HFF-Myc (cell line): ENCODE measurements at places on chromosomes 16 and 17.

GRCh38 chr17:71331754-71332325, 789.0 kb upstream of the SOX9 start:
- no peak for DNase-seq

- no peak for DNase-seq
Observed at GRCh38 chr17:38585056-38585917, 20.5 kb downstream of the SRCIN1 start.

DNA sequence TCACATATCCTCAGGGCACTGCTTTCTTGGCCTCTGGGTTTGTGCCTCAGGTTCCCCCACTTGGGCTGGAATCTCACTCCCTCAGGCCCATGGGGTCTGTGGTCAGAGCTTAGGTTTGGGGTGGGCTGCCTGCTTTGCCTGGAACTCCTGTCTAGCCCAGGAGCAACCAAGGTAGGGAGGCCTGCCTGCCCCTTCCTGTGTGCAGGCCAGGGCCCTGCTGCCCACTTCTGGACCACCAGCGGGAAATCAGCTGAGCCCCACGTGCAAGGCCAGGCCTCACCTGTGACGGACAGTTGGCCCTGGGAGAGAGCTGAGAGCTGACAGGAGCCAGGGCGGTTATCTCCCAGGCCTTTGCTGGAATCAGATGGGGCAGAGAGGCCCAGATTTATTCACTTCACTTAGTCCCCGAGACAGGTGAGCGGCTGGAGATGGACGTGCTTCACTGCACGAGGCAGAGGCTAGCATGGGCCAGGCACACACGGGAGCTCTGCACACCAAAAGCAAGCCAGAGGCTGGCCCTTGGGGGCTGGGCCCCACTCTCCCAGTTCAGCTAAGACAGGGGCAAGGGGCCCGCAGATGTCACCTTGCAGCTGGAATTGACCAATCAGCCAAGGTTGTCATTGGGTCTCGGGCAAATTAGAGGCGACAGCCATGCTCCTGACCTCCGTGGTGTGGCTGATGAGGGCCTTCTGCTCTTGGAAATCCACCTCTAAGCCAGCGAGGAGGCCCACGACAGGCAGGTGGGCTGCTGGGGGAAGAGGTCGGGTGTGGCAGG, 49.9 kb upstream of the DOC2B start:
- DNase-seq, result no peak

DNA sequence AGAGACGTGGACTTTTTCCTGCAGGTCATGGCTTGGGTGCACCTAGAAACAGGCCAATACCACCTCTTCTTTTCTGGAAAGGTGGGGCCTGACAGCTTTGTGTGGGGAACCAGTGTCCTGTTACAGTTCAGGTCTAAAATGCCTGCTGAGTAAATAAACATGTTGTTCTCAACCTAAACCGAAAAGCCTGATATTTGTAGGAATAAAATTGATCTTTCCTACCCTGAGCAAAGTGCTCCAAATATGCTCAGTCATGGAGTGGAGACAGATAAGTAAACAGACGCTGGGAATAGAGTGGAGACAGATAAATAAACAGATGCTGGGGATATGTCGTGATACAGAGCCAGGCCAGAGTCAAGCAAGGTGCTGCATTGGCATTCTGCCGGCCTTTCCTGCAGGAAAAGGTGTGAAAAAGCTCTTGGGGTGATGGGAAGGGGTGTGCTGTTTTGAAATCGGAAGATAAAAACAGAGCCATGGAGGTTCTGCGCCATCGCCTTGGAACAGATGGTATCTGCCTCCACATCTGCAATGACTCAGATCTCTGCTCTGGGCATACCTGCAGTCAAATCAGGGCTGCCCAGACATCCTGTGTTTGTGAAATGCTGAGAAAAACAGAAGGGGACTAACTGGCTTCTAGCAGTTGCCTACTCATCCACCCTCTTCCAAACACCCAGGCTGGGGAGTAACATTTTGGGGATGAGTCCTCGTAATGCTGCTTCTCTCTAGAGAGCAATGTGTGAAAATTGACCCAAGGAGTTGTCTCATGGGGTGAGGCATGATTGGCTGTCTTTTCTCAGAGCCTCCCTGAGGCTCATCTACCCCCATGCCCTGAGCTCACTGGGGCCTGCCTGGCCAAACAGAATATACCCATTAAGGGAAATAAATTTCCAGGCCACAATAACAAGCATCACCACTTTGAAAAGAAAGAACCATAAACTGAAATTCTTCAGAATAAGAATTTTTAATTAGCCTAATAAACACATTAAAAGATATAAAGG, 16.8 kb upstream of the TRPV2 start:
- no peak for DNase-seq

DNA sequence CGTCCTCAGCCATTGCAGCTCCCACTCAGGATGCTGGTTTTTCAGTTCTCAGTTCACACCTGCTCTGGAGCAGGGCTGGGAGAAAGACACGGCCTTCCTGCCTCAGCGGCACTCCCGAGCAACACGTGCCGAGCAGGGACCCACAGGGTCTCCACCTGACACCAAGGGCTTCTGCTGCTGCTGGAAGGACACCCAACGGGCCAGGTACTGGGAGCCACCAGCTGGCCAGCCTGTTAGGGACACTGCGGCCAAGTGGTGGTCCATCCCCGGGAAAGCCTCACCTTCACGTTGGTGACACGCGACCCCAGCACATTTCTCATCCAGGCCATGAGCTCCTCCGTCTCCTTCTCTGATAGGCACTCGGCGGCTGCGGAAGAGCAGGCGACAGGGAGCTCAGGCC, 8.1 kb downstream of the DNASE1 start:
- DNase-seq, result no peak

- no peak for DNase-seq
Observed at GRCh38 chr17:9828296-9829295, 2.9 kb downstream of the GLP2R start.

DNA sequence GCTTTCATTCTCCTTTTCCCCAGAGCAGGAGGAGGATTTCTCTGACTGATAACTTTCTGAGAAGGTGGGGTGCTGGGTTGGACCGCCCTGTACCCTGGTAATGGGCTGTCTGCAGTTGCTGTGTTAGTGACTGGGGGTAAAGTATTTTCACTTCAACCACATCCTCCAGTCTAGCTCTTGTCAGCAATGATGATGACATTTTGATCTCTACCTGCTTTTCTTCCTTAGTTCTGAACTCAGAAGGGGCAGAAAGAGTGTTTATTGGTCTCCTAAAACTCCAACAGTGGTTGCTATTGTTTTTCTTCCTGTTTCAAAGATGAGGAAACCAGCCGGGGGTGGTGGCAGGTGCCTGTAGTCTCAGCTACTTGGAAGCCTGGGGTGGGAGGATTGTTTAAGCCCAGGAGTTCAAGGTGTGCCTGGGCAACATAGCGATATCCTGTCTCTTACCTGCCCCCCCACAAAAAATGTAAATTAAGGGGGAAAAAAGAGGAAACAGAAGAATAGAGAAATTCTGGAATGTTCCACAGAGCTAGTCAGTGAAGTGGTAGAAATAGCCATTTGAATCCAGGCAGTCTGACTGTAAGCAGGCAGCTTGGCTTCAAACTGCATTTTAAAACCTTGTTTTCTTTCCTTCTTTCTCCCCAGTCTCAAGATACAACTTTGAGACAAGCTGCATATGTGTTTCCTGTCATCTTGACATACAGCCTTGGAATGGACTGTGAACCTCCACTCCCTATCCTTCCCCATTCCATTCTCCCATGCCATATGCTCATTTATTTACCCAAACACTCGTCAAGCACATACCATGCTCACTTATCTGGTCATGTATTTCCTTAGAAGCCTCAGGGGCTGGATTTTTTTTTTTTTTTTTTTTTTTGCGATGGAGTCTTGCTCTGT, 3.3 kb upstream of the N4BP1 start:
- no peak for DNase-seq

DNA sequence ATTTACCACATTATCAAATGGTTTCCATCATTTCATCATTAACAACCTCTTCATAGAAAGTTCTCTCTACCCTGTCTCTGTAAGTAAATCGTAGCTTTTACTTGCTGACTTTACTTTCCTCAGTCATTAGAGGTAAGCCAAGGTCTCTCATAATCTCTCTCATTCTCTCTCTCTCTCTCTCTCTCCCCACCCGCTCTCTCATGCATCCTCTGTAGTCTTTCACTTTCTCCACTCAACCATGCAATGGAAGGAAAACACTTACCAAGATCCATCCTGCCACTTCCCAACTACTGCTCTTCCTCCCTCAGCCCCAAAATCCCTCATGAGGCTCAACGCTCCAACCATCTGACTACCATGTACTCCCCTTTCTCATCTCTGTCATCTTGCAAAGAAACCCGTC, 6.1 kb downstream of the CEP112 start:
- no peak for DNase-seq

DNA sequence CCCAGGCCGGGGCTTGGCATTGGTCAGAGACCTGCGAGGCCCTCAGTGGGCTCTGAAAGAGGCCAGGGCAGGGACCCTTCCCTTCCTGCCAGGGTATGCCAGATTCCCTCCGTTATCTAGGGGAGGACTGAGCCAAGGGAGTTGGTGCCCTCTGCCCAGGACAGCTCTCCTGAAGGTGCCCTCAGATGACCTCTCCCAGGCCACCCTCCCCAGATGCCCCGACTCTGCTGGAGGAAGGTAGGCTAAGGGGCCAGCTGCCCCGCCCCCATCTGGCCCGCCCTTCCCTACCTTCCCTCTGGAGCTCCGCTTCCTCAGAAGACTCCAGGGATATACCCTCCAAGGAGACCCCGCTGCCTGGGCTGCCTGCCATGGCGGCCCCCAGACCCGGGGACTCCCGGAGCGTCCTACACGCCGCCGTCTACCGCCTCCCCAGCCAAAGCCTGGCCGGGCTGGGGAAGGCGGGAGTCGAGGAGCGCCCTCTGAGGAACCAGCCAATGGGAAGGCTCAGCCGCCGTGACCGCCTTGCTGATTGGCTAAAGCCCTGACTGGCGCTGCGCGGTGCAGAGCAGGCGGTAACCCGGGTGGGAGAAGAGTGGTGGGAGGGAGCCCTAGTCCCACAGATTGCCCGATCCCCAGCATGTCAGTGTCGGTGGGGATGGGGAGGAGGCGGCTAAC, 7.0 kb downstream of the MPP2 start:
- DNase-seq, result no peak

DNA sequence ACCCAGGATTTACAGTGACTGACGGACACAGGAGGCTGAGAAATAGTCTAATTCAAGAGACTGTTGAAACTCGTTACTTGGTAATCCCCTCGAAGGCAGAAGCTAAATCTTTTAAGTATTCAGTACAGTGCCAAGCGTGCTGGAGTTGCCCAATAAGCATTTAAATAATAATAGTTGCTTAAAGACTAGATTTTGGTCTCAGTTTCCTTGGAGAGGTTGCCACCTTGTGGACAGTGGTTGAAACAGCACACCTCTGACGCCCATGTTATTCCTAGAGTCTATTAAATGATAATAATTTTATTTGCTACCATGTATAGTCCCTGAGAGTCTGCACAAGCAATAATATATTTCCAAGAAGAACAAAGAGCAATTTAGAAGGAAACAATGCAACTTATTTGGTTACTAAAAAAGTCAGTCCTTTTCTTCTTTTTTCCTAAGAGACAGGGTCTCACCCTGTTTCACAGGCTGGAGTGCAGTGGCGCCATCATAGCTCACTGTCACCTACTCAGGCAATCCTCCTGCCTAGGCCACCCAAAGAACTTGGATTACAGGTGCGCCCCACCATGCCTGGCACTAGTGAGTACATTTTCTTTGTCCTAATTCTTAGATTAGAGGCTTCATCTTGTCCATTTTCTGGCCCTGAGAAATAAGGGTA, 138.0 kb upstream of the NUDT7 start:
- peak; percentile 33 for DNase-seq

DNA sequence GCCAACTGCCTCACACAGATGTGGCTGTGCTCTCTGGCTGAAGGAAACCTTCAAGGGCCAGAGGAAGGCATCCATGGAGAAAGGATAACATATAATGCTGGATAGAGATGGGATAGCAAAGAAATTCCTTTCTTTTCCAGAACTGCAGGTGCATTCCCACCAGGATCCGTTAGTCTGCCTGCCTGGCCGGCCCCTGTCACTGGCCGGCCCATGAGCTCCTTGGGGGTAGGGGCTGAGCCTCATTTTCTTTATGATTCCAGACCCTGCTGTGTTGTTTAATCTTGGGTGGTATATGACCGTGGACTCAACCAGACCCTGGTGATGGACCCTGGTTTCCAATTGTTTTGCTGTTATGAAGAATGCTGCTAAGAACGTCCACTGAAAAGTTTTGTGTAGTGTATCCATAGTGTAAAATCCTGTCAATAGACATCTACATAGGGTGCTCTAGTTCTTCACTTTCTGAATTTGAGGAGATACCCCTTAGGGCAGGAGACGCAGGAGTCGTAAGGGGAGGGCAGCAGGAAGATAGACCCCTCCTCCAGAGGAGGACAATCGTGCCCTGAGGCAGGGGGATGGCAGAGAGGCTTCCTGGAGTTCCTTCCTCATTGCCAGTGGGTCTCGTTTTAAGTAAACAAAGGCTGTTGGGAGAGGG, 93.4 kb downstream of the IRX3 start:
- no peak for DNase-seq

GRCh38 chr16:17345043-17345442, 125.7 kb downstream of the XYLT1 start:
- DNase-seq, result no peak

DNA sequence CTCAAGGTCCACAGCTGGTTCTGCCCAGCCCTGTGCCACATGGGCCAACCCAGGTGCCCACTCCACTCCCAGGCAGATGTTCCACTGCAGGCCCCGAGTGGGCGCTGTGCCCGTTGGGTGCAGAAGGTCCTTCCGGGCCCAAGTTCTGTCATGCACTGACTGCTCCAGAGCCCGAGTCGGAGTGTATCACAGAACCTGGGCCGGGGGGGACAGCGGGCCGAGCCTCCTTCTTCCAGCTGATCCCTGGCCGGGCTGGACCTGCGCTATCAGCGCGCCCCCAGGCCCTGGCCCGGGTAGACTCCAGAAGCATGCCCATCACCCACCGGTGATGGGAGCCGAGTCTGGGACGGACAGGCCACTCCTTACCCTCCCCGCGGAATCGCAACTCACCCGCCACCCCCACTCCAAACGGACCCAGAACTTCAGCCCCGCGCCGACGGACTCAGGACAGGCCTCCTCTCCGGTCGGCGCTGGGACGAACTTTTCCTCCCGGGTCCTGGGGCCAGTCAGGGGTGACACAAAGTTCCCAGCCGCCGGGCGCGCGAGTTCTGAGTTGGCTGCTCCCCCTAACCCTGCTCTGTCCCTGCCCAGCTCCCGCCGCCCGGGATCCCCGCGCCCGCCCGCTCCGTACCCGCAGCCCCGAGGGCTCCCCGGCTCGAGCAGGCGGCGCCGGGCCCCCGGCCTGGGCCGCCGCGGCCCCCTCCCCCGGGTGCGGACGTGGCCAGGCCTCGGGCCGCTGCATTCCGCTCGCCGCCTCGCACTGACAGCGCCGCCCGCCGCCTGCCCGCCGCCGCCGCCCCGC, at the start of gene COPZ2:
Gene COPZ2, minus strand, starts transcription at position 762 of the 802 bp plus-strand sequence. Its CDS starts 20 bp downstream, at position 742.
- no peak for DNase-seq

- no peak for DNase-seq
Observed at GRCh38 chr17:33262266-33263123, 30.6 kb downstream of the ASIC2 start.

DNA sequence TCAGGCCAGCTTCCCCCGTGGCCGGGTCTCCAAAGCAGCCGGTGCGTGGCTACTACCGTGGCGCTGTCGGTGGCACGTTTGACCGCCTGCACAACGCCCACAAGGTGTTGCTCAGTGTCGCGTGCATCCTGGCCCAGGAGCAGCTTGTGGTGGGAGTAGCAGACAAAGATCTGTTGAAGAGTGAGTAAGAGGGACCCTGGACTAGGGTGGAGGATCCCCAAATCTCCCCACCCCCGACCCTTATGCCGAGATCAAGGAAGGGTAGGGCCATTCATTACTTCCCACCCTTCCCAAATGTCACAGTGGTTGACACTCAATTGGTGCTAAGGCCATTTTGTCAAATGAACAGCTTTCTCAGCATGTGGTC, 1.2 kb downstream of the COASY start:
- no peak for DNase-seq
